Stimulated activated CD4-positive, alpha-beta T cell treated with anti-CD3 and anti-CD28 coated beads, TNF-alpha, amount 100 ng/mL, for 4 hours (primary cell): ENCODE measurements at places on chromosomes 1 and 21.

GRCh38 chr1:56360021-56360420, 219.3 kb downstream of the PLPP3 start:
- DNase-seq: no peak

DNA sequence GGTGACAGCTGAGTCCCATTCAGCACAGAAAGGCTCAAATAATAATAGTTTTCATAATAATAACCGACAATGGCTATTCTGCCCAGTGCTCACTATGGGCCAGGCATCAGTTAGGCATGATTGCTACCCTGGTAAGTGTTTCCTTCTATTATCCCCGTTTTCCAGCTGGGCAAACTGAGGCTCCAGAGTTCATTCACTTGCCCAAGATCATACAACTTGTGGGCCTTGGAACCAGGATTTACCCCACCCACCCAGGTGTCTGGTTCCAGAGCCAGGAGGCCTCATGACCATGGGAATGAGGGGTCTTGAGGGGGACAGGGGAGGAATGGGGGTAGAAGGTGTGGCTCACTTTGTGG, 518 bp downstream of the PLOD1 start:
- no peak for DNase-seq

DNA sequence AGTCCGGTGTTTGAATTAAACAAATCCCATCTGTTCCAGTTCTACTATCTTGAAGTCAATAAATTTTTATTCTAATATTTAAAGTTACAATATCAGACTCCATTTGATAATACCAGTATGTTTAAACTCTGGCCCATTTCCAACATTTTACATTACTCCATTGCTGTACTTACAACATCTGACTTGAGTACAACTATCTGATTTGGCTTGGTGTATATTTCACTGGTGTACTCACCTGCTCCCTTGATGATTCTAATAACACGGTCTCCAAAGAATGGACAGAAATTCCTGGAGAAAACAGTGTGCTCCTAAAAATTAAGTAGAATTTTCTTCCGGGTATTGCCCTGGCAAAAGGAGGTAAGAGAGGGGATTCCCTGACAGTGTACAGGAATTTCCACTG, 680.5 kb upstream of the ADAMTS5 start:
- DNase-seq: no peak

DNA sequence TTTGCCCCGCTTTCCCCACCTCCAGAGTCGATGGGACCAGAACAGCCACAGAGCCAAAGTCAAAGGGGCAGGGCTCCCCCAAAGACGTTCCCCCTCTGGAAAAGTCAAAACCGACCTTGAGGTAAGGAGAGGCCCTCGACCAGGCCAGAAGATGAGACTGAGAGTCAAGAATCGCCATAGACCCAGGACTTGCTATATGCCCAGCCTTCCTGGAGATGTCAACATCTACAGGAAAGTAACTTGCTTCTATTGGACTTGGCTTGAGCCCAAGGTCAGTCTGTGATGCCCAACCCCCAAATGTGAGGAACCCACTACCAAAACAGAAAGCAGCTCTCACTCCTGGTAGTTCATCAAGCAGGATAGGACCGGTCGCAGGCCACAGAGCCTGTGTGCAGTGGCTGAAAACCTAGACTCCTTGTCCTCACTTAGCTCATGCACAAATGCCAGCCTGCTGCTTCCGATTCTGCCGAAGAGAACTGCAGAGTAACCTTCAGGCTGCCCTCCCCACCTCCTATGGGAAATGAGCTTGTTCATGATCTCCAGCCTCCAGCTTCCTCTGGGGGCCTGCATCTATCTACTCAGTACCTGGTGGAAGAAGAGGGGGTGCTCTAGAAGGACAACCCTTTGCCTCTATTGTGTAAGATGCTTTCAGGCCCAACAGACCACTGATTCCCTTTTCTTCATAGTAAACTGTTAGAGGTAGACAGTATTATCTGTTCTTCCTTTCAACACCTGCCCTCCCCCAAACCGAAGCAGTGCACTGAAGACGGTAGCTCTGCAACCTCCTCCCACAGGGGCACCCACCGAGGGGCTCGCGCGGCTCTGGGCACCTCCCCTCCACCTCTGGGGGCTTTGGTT, 1.4 kb downstream of the ACOT7 start:
- no peak for DNase-seq

GRCh38 chr1:210438928-210439841, 110.5 kb downstream of the HHAT start:
- DNase-seq: no peak

GRCh38 chr1:153536671-153537375, 1.0 kb upstream of the S100A6 start:
- no peak for DNase-seq

DNA sequence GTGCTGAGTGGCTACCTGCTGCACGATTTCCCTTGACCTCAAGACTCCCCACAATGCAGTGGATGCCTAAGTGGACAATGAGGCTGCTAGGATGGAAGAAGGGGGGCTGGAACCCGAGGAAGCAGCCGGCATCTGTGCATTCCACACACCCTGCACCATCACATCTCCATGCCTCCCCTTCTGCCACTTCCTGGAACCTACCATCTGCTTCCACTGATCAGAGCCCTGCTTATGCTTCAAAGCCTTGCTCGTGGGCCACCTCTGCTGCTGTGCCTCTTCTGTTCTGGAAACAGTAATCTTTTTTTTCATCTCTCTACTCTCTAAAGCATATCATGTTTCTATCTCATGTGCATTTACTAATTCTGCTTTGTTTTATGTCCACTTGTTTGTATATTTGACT, 66.2 kb upstream of the WDR26 start:
- DNase-seq: no peak

DNA sequence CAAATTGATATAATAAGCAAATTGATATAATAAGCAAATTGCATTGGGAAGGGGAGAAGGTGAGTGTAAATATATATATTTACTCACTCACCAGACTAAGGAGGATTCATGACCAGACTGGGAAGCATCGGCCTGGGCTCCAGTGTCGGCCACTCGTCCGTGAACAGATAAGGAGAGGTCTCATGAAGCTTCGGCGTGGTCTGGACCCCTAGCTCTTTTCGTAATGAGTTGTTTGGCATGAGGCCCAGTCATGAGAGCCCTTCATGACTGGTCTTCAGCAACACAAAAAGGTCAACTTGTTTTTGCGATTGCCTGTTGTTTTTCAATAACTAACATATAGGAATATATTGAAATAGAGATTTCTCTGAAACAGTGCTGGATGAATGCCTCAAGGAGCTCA, 222.9 kb upstream of the KCNK2 start:
- DNase-seq: no peak

GRCh38 chr1:183956559-183957188, 80.9 kb downstream of the COLGALT2 start:
- peak; percentile 18 for DNase-seq

GRCh38 chr1:235112297-235113182, 16.1 kb downstream of the TOMM20 start:
- DNase-seq: no peak

GRCh38 chr1:111204983-111205713, 4.7 kb upstream of the DENND2D start:
- no peak for DNase-seq

- no peak for DNase-seq
Measured at GRCh38 chr21:44766818-44767354, 34.7 kb downstream of the UBE2G2 start.

- no peak for DNase-seq
Measured at GRCh38 chr1:165641231-165641987, 10.4 kb downstream of the MGST3 start.

DNA sequence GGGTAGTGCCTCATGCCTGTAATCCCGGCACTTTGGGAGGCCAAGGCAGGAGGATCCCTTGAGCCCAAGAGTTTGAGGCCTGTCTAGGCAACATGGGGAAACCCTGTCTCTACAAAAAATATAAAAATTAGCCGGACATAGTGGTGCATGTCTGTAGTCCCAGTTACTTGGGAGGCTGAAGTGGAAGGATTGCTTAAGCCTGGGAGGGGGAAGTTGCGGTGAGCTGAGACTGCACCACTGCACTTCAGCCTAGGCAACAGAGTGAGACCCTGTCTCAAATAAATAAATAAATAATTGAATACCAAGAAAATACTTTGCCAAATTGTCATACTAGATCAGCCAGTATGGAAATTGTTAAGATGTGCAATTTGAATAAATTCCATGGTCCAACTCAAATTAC, 5.9 kb upstream of the RBBP5 start:
- DNase-seq: no peak

DNA sequence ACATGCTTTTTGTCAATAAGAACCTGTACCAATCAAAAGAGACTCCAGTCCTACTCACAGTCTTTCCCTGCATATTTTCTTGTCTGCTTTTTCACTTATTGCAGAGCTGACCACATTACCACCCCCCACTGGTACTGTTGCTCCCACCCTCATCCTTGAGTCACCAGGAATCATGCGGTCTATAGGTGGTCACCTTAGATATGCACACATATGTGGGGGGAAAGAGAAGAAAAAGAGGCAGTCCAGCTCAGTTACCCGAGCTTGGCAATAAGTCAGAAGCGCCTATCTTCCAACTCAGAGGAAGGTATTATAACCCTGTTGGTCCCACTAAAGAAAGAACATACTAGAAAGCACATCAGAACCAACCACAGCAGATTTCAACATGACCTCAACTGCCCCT, 119.2 kb downstream of the SMYD2 start:
- DNase-seq: no peak

GRCh38 chr21:45830221-45830640, 151.3 kb upstream of the COL6A1 start:
- DNase-seq: no peak

DNA sequence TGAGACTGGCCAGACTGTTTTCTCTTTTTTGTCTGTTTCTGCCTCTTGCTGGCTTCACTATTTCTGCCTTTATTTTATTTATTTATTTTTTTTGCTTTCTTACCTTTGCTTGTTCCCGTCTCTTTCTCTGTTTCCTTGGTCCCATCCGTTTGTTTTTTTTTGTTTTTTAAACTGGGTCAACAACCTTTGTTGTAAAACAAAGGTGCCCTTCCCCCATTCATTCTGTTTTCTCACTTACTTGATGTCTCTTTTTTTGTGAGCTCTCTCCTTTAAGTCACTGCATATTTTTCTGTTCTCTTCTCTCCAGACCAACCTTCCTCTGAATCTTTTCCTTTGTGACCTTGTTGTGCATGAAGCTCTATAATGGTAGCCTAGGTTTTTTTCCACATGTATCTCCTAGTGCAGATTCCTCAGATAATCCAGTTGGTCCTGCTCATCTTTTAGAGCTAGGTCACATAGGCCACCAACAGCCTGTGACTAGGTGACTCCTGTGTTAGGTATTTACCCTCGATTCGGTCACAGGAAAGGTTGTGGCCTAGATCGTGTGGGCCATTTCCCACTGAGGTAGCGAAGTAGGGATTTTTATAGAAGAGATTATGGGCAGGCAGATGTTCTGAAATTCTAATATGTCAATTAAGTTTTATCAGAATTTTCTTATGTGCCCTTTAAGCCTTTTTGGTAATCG, 15.9 kb downstream of the GNAI3 start:
- no peak for DNase-seq

DNA sequence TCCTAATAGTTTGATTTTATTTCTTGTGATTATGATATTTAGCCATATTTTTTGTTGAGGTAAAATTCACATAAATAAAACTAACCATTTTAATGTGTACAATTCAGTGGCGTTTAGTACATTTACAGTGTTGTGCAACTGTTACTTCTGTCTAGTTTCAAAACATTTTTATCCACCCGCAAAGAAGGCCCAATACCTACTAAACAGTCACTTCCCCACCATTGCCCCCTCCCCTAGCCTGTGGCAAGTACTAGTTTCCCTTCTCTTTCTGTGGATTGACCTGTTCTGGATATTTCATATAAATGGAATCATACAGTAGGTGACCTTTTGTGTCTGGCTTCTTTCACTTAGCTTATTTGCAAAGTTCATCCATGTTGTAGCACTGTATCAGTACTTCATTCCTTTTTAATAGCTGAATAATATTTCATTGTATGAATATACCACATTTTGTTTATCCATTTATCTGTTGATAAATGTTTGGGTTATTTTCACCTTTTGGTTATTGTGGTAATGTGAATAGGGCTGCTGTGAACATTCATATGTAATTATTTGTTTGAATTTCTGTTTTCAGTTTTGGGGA, 4.1 kb downstream of the FLVCR1 start:
- no peak for DNase-seq

- no peak for DNase-seq
Measured at GRCh38 chr1:182676274-182676673, 8.1 kb downstream of the RGS8 start.

DNA sequence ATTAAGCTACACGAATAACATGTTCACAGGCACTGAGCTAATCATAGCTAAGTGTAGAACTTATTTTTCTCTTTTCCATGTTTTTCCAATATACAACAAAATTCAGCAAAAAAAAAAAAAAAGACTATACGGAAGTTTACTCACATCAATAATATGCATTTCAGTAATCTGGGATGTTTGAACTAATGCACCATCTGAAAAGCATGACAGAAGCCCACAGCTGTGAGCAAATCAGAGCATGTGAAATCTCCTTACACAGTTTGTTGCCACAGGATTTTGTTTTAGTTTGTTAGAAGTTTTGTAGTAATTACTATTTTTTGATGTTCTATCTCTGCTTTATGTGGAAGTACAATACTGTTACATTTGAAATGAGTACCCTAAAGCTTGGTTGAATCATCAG, 1051.7 kb downstream of the TTLL7 start:
- no peak for DNase-seq

GRCh38 chr1:219304227-219305226, 130.8 kb downstream of the LYPLAL1 start:
- DNase-seq: no peak

DNA sequence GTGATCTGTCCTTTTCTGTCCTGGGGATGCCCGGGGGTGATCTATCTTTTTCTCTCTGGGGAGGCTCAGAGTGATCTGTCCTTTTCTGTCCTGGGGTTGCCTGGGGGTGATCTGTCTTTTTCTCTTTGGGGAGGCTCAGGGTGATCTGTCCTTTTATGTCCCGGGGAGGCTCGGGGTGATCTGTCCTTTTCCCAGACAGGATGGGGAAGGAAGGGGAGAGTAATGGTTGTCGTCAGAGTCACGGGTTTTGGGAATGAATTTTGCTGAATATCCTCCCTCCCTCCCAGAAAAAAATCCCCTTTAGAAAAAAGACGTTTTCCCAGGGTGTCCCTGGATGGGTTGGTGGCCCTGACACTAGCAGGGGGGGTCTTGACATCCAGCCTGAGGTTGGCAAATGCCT, 91.5 kb downstream of the ARHGEF10L start:
- no peak for DNase-seq

GRCh38 chr1:60296794-60297193, 223.2 kb upstream of the C1orf87 start:
- no peak for DNase-seq

- DNase-seq: no peak
Measured at GRCh38 chr1:165345502-165345901, 11.0 kb downstream of the LMX1A start.

DNA sequence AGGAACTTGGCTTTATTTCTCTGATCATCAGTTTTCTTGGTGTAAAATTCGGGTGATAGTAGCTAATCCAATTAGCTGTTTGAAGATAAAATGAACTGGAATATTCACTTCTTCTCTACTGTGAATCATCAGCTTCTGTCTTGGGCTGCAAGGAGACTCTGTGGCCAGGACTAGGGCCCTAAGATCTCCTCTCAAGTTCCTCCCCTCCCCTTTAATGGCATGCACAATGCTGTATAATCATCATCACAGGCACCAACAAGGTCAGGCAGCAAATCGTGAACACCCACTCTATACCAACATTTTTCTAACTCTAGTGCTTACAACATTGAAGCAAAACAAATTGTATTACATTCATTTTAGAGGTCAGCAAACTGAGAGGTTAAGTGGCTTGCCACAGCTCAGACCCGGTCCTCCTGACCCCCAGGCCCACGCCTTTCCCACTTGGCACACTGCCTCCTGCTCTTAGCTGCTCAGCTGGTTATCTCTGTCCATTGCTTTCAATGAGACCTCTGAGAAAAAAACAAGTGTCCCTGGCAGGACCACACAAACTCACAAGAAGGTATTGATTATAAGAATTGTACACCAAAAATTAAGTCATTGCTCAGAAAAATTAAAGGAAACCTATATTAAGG, 31.8 kb downstream of the LRRC52 start:
- no peak for DNase-seq
